ENCODE measurements at places on chromosomes 7 and 10.

GRCh38 chr10:118963341-118963740 lies 66.2 kb upstream of the NANOS1 start:
- no peak for DNase-seq

DNA sequence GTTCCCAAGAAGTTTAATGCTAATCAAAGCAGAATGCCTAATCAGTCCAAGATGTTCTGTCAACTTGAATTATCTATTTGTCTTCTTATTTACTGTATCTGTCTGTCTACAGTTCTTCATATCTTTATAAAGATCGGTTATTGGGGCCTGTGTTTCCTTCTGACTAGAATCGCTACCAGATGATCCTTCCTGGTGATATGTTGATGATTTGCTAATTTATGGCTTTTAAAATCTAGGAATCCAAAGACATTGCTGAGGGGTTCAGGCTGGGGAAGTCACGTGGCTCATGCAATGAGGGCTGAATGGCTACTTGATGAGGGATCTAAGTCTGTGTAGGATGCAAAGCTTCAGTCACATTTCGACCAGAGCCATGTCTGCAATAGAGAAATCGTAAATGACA lies 536.3 kb downstream of the KCNMA1 start:
- no peak for DNase-seq

GRCh38 chr10:53899463-53900160 lies 901.4 kb downstream of the PCDH15 start:
- no peak for DNase-seq

- DNase-seq, result no peak
These were observed 560.7 kb downstream of the GLRX3 start for GRCh38 chr10:130696870-130697269.

GRCh38 chr7:92655346-92655884 lies 65.2 kb upstream of the FAM133B start:
- no peak for DNase-seq

GRCh38 chr10:102420181-102420713 lies 389 bp upstream of the FBXL15 start:
- no peak for DNase-seq

DNA sequence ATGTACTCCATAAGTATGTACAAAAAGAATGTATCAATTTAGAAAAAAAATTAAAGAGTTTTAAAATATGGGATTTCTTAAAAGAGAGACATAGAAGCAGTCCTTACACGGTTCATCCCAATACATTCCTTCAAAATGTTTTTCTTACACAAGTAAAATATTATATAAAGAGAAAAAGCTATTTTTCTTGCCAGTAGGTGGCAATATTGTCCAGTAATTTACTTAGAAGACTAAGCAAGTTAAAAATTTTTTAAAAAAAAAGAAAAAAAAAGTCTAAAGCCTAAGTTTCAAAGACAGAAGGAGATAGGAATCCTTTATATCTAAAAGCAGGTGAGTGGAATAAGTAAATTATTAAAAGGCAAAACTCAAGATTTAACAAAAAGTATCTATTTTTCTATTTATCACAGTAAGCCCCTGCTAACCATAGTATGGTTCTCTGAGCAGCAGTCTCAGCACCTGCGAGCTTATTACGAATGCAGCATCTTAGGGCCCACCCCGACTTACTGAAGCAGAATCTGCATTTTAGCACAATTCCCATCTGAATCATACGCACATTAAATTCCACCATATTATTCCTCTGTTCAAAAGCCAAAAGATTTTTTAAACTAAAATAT lies 240.6 kb downstream of the DGKI start:
- no peak for DNase-seq

- no peak for DNase-seq
These were observed 39.3 kb downstream of the CELF2 start for GRCh38 chr10:11057018-11057417.

- DNase-seq, result no peak
These were observed 69.4 kb upstream of the FZD1 start for GRCh38 chr7:91194841-91195240.

- no peak for DNase-seq
These were observed 48.3 kb downstream of the BAIAP2L1 start for GRCh38 chr7:98352621-98353020.

- DNase-seq, result no peak
These were observed 40.8 kb upstream of the PRSS58 start for GRCh38 chr7:142298627-142299026.

- DNase-seq, result no peak
These were observed 722.8 kb downstream of the AUTS2 start for GRCh38 chr7:70321016-70321590.

DNA sequence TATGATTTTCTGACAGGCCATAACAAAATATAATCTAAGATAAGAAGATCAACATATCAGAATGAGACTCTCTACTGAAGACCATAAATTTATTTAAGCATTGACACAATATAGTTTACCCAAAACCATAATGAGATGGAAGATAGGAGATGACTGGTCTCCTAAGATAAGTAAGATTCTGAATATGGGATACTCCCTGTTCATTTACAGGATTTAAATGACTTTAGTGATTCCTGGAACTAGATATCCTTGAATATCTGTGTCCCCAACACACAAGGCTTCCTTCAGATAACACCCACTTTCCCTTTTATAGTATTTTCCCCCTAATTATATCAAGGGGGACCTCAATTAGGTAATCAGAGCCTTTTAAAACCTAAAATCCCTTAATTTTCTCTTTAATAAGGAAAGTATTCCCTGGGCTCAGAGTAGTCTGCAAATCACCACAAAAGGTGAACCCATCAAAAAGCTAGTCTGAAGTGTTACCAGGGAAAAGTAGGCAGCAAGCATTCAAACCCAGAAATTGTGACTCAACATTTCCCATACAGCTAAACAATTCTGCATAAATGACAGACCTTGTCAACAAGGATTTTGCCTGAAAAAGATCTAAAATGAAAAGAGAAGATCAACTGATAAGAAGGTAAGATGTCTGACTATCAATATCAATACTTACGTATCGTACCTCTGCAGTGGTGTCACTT lies 99.9 kb downstream of the CNOT4 start:
- DNase-seq, result no peak

GRCh38 chr10:101617102-101617823 lies 29.1 kb downstream of the DPCD start:
- no peak for DNase-seq
